ENCODE measurements at places on chromosomes 11 and 22.

- no peak for DNase-seq
Observed at GRCh38 chr11:67043572-67044349, 12.9 kb upstream of the RHOD start.

- no peak for DNase-seq
Observed at GRCh38 chr22:23251445-23252093, 71.3 kb downstream of the BCR start.

- no peak for DNase-seq
Observed at GRCh38 chr22:49564054-49564453, 263.6 kb downstream of the BRD1 start.

GRCh38 chr11:64619811-64620380 lies 28.9 kb downstream of the SLC22A12 start:
- no peak for DNase-seq

Measured in activated T-helper 1 cell treated with anti-CD3 and anti-CD28 coated beads, Interleukin-2, amount 50 U/mL, for 16 hours (primary cell).